ENCODE measurements at places on chromosomes 1 and 21.

- DNase-seq, result no peak
These were observed 754 bp downstream of the BGLAP start for GRCh38 chr1:156242738-156243137.

DNA sequence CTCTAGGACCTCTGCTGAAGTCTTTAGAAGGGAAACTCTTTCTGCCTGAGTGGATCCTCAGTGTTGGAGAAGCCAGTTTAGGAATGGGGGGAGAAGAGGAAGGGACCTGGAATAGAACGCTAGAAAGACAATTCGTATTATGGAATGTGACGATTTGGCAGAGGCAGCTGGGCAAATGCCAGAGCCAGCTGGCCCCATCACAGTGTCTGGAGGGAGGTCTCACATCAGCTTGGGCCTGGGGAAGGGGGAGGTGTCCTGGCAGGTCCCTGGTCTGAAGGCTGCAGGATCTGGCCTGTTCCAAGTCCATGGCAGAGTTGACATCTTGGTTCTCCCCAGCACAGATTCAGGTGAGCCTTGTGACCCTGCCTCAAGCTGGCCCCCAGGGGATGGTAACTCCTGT, 11.3 kb downstream of the TMCC2 start:
- DNase-seq, result no peak

DNA sequence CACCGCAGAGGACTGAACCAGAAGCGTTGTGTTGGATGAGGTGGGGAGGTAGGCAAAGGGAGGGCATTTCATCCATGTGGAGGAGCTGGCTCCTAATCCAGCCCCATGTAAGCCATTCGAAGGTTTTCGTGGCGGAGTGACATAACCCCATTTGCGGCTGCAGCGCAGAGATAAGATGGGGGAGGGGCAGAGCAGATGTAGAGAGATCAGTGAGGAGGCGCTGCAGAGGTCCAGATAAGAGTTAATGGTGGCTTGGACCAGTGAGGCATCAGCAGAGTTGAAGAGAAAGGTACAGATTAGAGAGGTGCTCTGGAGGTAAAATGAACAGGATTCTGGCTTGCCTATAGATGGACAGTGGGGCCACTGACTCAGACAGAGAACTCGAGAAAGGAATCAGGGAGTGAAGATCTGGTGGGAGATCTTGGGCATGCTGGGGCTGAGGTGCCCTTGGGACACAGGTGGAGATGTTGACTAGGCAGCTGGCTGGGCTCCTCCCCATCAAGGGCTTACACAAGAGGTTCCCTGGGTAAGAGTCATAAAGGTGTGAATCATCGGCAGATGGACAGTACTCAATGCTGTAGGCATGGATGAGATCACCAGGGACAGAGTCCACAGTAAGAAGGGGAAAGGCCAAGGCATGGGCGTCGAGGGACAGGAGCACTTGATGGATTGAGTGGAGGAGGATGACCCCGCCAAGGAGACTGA, 7.8 kb upstream of the PTPRF start:
- DNase-seq, result no peak

- DNase-seq, result no peak
These were observed 54.0 kb downstream of the PGBD5 start for GRCh38 chr1:230371923-230372703.

DNA sequence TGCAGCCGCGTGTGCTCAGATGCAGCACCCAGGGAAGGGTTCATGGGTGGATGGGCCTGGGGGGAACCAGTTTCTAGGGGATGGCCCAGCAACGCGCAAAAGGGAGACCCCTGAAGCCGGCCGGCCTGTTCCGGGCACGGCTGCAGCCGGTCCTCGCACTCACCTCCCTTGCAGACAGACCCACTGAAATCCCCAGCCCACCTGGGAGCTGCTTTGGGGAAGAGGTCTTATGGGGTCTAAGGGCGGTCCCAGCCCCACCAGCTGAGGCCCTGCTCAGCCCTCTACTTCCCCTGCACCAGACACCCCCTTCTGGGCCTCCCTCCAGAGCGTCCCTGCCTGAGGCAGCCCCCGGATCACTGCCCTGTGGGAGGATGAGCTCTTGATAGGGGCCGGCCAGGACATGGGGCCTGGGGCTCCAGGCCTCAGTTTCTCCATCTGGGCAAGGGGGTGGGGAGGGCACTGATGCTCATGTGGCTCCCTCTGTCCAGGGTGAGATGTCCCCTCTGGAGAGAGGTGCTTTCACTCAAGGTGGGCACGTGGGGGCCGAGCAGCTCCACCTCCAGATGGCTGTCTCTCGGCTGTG, 20.0 kb upstream of the TTC34 start:
- no peak for DNase-seq

GRCh38 chr1:2541619-2542245, 11.7 kb upstream of the HES5 start:
- DNase-seq, result no peak

GRCh38 chr1:153495536-153495935, 35.1 kb upstream of the S100A7 start:
- DNase-seq, result no peak

- no peak for DNase-seq
These were observed 728 bp downstream of the OTUD7B start for GRCh38 chr1:150009604-150010392.

- no peak for DNase-seq
These were observed 2.7 kb upstream of the LPGAT1 start for GRCh38 chr1:211833174-211833820.

DNA sequence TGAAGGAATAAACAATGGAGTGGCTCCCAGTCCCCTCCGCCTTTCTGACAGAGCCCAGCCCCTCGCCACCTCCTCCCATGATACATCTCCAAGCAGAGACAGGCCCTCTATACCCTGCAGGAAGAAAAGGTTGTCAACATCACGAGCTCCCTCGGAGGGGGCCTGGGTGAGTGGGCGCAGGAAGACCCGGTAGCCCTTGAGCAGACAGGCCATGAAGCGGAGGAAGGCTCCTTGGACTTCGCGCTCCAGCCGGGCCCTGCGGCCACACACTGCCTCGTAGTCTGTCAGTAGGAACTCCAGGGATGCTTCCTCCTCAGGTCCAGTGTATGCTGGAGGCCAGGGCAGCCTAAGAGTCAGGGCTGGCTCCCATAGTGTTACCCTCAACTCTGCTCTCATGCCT, 7.0 kb downstream of the DENND4B start:
- DNase-seq, result no peak

GRCh38 chr1:115068826-115069585, 20.3 kb downstream of the TSPAN2 start:
- DNase-seq, result no peak

- DNase-seq, result peak; percentile 66
These were observed 19.7 kb upstream of the CCDC27 start for GRCh38 chr1:3732434-3733093.

GRCh38 chr1:116268211-116268610, 104.8 kb upstream of the ATP1A1 start:
- no peak for DNase-seq

GRCh38 chr1:176774224-176774623, 311.2 kb downstream of the PAPPA2 start:
- DNase-seq, result no peak

DNA sequence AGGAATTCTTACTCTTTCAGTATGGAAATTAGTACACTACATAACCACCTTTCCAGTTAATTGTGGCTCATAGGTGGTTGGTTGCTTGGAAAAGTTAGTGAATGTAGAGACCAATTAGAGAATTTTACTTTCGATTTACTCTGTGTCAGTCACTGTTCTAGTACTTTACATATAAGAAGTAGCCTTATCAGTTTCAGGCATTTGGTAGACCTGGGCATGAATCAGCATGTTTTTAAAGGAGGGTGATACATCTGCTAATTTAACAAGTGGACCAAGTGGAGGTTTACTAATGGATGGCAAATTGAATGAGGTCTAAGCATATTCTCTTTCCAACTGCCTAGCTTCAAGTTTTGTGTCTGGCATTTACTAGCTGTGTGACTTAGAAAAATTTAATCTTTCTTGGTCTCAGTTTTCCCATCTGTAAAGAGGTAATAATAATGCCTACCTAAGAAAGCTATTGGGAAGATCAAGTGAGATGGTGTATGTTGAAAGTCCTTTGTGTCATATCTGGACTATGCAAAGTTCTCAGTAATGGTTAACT, 1158.6 kb downstream of the PLA2G4A start:
- no peak for DNase-seq

DNA sequence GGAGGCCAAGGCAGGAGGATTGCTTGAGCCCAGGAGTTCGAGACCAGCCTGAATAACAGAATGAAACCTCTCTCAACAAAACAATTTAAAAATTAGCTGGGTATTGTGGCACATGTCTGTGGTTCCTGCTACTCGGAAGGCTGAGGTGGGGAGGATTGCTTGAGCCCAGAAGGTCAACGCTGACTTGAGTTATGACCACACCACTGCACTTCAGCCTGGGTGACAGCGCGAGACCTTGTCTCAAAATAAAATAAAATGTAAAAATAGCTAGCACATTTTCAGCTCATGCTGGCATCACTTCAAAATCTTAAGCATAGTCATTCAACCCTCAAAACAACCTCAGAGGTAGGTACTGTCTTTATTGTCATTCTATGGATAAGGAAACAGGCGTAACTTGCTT, 6.4 kb downstream of the JAK1 start:
- no peak for DNase-seq

DNA sequence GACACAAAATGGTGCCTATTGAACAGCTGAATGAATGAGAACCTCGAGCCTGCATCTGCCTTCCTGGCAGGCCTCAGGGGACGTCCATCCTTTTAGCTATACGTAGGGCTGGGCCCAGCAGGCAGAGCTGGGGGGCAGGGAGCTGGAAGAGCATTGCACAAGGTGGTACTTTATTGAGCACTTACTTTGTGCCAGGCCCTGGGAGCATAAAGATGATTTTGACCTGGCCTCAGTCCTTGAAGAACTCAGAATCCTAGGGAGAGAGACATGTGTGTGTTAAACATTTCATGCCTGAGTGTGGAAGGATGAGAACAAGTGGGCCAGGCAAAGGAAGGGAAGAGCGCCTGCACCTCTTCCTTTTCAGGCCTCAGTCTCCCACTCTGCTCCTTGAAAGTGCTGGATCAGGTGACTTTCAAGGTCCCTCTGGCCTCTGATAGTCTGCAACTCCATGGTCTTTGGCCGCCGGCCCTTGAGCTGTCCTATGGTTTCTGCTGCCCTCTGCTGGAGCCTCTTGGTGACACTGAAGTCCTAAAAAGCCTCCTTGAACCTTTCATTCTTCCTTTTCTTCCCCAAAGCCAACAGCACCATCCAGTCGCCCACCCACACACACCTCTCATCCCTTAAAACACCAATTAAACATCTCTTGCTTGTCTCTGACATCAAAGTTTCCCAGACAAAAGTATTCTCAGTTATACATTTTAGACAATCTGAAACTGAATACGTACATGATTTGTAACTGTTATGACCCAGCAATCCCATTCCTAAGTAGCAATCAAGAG, 3.5 kb upstream of the PEAR1 start:
- DNase-seq, result peak; percentile 88

- peak; percentile 67 for DNase-seq
These were observed 116.7 kb downstream of the CDC7 start for GRCh38 chr1:91617285-91617765.

GRCh38 chr1:174131032-174131638, 28.2 kb upstream of the RABGAP1L start:
- DNase-seq, result peak; percentile 18

- DNase-seq, result no peak
These were observed 512.2 kb downstream of the NPHP4 start for GRCh38 chr1:5479876-5480646.

- no peak for DNase-seq
These were observed 71.1 kb upstream of the AKT3 start for GRCh38 chr1:243921111-243921510.

DNA sequence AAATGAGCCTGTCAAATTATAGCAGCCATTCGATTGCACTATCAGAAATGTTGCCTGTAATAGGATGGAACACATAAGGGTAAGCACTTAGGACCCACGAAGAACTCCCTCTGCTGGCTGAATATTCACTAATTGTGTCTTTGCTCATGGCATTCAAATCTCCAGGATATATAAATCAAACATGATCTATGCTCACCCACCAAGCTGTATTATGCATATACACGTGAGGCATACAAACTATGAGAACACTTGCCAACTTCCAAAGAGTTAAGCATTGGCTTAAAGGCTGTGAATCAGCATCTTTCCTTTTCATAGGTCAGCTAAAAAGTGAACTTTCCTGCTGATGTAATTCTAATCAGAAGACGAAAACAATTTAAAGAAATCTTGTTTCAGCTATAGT, 34.5 kb downstream of the TMPRSS15 start:
- no peak for DNase-seq

- no peak for DNase-seq
These were observed 33.6 kb downstream of the CLDN14 start for GRCh38 chr21:36446301-36446700.

- DNase-seq, result no peak
These were observed 2.0 kb downstream of the MAPKAPK2 start for GRCh38 chr1:206686478-206687249.

DNA sequence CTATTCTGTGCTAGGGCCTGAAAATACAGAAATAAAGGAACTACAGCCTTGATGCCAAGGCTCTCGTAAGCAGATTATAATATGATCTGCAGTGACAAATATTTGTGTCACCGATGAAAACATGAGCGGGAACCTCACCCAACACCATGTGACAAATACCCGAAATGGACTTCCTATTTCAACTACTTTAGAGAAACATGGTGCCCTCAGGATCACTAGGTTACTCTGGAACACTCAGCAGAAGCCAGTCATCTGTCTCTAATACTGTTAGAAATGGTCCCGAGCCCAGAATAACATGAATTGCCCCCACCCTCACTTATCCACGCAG, 463 bp upstream of the VAMP3 start:
- no peak for DNase-seq

DNA sequence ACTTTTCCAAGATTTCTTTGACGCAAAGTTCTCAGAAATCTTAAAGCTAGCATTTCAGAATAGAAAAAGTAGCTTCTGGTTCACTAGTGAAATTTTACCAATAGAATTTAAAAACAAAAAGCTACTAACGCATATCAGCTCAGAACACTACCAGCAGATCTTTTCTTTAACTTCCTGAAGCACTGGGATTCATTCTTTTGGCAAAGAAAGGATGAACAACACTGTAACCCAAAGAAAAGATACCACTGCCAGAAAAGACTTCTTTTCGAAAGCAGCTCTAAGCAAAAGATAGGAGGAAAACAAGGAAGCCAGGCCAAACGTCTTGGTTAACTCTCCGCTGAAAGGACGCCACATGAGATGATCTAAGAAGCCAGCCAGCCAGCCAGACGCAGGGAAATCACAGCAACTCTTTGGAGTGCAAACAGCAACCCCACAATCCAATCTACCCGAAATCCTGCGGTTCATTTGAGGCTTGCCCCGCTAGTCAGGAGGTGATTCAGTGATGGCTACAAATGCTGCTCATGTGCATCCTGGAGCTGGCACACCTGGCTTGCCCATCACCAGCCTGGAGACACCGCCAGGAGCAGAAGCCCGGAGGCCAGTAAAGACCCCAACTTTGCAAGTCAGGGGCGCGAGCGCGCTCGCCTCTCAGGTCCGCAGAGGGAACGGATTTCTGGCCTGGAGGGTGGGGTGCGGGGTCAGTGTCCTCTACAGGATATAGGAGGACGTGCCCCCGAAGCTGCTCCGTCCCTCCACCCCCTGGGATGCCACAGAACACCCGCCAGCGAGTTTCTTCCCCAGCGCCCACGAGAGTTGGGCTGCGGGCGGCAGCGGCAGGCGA, 812 bp downstream of the NBPF1 start:
- peak; percentile 65 for DNase-seq

GRCh38 chr21:42317341-42317741, 2.1 kb upstream of the TFF3 start:
- no peak for DNase-seq

- no peak for DNase-seq
These were observed 37.8 kb upstream of the POFUT2 start for GRCh38 chr21:45325206-45326168.

All from WTC11 (cell line).